ENCODE measurements at places on chromosomes 11 and 22. TPM values are rescaled to one million over a fixed set of nuclear protein-coding genes. Genes with fewer than 3 reads are reported as not detected.

The MS4A6A gene
- total RNA-seq, result 0.60 TPM

GRCh38 chr11:113287801-113288200, 26.6 kb upstream of the TTC12 start:
- no peak for DNase-seq

DNA sequence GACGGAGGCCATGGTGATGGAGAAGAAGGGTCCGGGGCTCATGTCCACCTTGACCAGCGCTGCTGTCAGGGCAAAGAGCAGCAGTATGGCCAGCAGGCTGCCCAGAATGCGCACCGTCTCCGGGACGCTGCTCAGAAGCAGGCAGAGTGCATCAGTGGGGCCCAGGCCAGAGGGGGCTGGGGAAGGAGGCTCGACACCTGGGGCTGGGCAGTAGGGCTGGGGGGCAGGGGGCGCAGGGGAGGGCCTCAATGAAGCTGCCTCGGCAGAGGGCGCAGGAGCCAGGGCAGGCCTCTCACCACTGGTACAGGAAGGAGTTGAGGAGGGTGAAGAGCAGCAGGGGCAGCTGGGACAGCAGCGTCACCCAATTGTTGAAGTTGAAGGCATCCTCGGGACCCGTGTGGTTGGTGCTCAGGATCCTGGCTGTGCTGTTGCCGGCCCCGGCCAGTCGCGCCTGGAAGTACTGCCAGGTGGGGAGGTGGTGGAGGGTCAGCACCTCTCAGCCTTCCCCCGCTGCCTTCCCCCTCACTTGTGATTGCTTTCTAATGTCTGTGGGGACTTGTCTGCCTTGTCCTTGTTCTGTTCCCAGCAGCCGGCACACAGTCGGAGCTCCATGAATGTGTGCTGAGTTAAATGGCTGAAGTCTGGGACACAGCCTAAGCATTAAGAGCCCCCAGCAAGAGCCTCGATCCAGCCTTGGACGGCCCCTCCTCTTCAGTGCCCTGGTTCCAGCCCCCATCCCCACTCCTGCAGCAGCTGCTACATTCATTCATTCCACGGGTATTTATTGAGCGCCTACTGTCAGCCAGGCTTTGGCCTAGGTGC, 2.3 kb downstream of the SLC29A2 start:
- DNase-seq, result no peak

DNA sequence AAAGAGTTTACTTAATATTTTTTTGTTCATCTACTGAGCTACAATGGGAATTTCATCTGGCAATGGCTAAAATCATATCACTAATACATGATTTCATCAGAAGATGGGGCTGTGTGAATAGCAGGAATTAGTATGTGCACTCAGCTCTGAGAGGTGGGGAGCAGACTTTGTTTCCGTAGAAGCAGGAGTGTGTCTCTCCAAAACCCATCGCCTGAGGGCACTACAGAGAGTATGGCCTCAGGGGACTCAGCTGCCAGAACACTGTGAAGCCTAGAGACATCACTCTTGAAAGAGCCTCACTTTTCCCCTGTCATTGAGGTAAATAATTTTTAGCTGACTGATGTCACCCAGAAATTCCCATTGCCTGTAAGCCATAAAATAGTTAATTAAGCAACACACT, 261.4 kb upstream of the ISX start:
- no peak for DNase-seq

DNA sequence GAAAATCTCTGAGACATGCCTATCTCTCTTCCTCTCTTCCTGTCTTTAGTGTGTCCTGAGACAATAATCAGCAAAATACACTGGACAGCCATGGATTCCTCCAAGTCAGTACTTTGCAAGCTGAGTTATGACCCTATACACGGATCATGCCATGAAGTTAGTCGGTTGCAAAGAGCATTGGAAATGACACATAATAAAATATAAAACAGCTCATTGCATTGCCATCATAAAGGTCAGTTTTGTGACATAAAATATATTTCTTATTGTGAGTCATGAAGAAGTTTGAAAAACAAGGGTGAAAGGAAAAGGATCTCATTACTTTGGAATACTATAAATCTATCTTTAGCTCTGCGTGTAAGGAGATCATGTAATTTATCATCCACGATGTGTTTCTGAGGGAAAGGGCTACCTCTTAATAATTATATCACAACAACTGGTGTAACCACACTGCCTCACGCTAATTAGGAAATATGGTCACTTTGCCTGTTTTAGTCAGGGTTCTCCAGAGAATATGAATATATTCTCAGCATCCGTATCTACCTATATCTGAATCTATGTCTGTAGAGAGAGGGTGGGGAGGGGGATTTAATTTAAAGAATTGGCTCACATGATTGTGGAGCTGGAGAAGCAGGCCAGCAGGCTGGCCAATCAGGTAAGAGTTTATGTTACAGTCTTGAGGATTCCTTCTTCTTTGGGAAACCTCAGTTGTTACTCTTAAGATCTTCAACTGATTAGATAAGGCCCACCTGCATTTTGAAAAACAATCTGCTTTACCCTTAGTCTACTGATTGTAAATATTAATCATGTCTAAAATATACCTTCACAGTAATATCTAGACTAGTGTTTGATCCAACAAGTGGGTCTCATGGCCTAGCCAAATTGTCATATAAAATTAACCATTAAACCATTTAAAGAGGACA, 198.8 kb downstream of the FAT3 start:
- no peak for DNase-seq

The CYP2D6 gene
- total RNA-seq, result 0.14 TPM

GRCh38 chr11:119990309-119991021, 147.4 kb downstream of the TRIM29 start:
- DNase-seq, result no peak

DNA sequence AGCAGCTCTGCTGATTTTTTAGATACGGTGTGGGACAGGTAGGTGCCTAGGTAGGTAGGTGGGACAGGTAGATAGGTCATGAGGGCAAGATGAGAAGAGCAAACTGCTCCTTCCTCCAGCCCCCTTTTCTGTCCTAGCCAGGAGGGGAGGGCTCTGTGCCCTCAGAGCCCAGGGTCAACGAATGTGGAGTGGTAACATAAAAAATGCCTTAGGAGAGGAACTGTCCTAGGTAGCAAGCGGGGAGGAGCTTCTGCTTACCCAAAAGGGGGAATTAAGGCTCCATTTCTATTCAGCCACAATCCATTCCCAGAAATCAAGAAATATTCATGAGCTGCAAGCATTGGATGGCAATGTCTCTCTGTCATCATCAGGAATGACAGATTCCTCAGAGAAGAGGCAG, 234.8 kb downstream of the GRIK4 start:
- DNase-seq, result no peak

The OR4D10 gene
- total RNA-seq, result not detected
